SHP77 (cell line): ENCODE measurements at places on chromosomes 2 and 18.

DNA sequence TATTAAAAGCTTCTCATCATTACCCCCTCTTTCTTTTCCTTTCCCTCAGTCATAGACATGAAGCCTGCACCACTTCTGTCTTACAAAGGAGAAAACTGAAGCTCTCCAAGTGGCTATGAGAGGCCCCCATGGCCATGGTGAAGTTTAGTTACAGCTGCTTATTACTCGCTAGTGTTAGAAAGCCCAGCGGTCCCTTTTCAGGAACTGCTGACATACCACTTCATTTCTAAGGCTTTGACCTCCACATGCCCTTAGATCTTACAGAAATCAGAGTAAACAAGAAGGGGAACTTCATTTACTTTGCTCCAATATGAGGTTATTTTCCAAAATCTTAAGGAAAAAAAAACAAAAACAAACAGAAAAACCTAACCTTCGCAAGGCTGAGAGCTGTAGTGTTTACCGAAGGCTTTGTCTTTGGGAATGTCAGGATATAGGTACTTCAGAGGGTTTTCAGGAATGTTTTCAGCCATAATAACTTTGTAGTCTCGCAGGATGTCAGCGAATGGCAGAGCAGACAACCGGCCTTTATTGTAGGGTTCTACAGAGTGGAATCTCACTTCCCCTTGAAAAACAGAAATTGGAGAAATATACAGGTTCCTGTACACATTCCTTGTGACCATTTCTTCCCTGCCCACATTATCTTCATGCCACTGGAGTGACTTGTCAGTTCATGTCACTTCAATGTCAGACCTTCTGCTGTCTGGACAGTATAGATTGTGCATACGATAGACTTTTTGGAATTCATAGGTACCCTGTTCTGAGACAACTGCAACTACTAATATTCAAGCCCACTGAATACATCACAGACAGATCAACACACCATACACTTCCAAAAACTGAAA, 18.8 kb upstream of the STAT1 start:
- no peak for DNase-seq

GRCh38 chr18:71798986-71799673, 745.0 kb downstream of the CBLN2 start:
- no peak for DNase-seq

GRCh38 chr2:218798767-218799504, 17.0 kb downstream of the CYP27A1 start:
- DNase-seq, result no peak

DNA sequence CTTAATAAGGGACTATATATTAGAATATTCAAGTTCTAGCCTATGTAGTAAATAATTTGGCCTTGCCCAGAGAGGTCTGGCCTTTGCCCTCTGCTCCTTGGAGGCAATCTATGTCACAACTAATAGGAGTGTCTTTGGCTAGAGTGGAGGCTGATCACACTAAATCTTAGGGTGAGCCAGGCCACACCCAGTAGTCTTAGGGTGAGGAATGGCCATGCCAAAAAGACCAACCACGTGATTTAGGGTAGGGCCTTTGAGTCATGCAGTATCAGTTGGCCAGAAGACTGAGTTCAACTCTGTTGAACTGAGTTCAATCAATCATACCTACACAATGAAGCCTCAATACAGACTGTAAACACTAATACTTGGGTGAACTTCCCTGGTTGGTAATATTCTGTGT, 26.0 kb upstream of the FLACC1 start:
- no peak for DNase-seq

GRCh38 chr18:46072376-46072867, 362 bp upstream of the PSTPIP2 start:
- DNase-seq, result no peak

- DNase-seq, result no peak
Measured at GRCh38 chr2:203279288-203279687, 40.5 kb downstream of the CYP20A1 start.

DNA sequence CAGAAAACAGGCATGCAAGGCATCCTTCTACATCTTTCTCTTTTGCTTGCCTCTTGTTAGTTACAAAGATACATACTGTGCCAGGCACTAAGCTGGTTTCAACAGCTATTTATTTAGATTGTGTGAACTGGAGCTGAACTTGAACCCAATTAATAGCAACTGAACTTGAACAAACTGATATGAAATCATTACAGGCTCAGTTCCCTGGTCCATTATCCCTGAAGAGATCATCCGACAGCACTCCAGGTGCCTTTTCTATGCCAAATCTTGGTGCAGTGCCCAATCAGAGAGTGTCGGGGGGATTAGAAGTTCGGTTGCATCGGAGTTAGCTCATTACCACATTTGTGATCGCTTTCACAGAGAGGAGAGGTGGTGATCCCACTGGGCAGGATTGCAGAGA, 477.6 kb downstream of the PARD3B start:
- no peak for DNase-seq

DNA sequence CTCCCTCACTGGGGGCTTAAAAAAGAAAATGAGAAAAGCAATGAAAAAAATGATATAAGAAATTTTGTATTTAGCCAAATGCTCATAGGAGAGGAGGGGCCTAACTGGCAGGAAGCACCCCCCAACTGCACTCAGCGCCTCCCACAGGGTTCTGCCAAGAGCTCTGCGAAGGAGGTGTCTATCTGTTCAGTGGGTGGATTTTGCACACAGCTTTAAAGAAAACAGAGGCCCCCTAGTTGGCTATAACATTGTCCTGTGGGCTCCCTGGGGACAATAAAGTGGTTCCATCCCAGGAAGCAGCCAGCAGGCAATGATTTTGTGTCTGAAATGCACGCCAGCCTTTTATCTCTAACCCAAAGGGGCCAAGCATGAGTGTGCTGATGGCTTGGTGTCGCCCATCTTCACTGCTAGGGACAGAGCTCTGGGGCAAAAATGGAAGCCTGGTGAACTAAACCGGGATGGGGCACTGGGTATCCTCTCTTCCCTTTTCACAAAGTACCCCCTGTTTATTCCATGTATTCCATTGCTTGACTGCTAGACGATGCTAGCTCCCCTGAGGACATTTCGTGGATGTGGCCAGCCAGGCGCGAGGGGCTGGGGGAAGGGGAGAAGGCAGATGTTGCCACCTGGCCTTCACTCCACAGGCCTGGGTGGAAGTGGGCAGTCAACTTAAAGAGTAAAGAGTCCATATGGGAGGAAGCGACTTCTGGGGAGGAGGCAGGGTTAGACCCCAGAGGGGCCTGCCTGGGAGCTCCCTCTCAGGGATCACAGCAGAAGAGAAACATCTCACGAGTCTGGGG, 205.7 kb downstream of the CYP26B1 start:
- no peak for DNase-seq

- no peak for DNase-seq
Measured at GRCh38 chr2:213537579-213537978, 253.3 kb downstream of the SPAG16 start.

DNA sequence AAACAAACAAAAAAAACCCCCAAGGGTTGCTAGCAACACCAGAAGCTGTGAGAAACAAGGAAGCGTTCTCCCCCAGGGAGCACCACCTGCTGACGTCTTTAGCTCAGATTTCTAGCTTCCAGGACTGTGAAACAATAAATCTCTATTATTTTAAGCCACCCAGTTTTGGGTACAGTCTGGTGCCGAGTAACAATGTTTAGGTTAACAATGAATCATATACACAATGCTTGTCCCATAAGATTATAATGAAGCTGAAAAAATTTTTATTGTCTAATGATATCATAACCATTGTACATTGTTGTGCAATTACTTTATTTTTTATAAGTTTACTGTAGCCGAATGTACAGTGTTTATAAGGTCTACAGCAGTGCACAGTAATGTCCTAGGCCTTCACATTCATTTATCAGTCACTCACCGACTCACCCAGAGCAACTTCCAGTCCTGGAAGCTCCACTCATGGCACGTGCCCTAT, 72.1 kb upstream of the CAB39 start:
- no peak for DNase-seq

- no peak for DNase-seq
Measured at GRCh38 chr2:129864719-129865118, 114.7 kb upstream of the RAB6C start.

GRCh38 chr2:56199492-56199891, 15.7 kb downstream of the CCDC85A start:
- DNase-seq, result no peak

- DNase-seq, result no peak
Measured at GRCh38 chr2:57602733-57603132, 443.9 kb upstream of the VRK2 start.

DNA sequence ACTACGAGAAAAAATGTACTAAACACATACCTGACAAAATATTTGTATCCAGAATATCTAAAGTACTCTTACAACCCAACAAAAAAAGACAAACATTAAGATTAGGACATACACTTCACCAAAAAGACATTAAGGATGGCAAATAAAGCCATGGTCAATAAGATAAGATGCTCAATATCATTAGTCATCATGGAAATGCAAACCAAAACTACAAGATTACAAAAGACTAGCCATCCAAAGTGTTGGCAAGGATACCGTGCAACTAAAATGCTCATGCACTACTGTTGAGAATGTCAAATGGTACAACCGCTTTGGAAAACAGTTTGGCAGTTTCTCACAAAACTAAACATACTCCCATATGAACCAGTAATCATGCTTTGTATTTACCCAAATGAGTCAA, 29.7 kb downstream of the MAP3K2 start:
- no peak for DNase-seq

DNA sequence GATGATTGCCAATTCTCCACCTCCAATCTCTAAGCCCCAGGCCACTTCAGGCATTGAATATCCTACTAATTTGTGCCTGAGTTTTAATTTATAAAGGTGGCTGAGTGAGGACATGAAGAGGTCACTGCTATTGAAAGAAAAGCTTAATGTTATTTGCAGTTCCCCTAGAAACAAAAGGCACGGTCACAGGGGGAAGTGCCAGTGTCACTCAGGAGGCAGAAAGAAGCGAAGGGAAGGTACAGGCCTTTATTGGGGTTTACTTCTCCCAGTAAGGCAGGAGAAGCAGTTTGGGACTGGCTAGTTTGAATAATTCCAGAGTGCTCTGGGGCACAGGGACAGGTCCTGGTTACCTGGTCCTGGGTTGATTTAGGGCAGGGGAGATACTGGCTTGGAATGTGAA, 1.7 kb upstream of the ABHD1 start:
- DNase-seq, result no peak

DNA sequence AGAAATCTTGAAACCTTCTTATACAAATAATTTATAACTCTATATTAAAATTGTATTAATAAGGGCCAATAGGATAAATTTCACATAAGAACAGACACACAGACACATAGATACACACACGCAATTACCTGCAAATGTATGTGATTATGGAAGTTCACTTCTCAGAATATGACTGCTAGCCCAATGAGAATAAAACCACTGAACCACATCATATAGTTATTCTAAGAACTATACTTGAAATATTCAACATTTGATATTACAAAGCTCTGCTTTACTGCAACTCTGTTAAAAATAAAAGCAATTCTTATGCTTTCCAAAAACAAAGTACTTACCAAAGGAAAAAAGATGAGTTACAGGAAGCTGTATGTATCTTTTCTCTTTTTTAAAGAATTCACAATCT, 51.1 kb downstream of the PGAP1 start:
- no peak for DNase-seq

GRCh38 chr18:13492314-13492713, 234.0 kb downstream of the FAM210A start:
- no peak for DNase-seq

- no peak for DNase-seq
Measured at GRCh38 chr2:9018534-9018933, 15.1 kb upstream of the MBOAT2 start.

DNA sequence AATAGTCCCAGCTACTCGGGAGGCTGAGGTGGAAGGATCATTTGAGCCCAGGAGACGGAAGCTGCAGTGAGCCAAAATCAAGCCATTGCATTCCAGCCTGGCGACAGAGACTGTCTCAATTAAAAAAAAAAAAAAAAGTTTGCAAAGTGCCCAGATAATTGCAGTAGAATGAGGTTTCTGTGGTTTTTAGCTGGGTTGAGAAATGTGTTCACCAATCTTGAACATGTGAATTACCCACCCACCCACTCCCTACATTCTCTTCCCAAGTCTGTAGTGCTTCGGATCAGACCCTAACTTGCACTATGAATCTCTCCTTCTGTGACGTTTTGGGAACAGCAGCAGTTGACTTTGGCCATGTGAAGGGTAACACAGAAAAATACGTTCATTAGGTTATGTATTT, 247.3 kb downstream of the PTGR3 start:
- no peak for DNase-seq
